ENCODE measurements at places on chromosomes 2 and 18. TPM values are rescaled to one million over a fixed set of nuclear protein-coding genes. Genes with fewer than 3 reads are reported as not detected.

DNA sequence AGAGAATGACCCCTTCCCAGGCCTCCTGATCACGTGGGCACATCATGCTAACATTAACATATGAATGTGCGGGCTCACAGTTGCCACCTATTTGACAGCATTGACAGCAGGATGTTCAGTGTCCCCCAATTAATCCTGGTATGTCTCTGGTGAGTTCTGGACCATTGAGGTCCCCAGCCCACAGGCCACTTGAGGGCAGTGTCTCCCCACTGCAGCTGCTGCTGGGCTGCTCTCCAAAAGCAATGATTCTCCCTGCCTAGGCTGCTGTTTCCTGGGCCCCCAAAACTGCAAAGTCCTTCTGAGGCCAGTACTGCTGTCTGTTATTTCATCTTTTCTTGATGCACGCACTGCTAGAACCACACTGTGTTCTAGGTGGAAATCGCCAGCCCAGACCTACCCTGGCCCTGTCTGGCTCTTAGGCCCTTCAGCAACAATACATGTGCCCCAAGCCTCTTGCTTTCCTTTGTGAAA is 52.7 kb upstream of the MAPK4 start:
- DNase-seq = peak; percentile 46

ALPP gene
- not detected for total RNA-seq

IL18RAP gene
- total RNA-seq = 12.1 TPM

GRCh38 chr18:49016648-49017539 is 66.1 kb upstream of the SMAD7 start:
- peak; percentile 13 for DNase-seq

DNA sequence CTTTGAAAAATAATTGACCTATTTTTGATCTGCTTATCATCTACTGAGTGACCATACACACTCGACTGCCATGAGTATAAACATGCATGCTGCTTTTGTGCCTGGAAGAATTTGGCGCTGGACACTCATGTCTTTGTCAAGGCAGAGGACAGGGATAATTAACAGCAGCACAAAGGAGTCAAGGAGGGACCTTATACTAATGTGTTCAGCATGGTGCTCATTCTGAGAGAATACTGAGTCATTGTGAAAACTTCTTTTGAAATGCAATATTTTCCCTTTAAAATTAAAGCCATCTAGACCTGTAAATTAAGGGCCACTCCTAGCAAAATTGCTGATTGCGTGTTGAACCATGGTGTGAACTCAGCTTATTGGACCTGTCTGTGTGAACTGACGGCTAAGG is 116.3 kb downstream of the ZNF532 start:
- no peak for DNase-seq
